Skeletal muscle tissue (tissue), 5 donors: ENCODE measurements at places on chromosomes 7 and 10. TPM values are rescaled to one million over a fixed set of nuclear protein-coding genes. Genes with fewer than 3 reads are reported as not detected.

Gene FGFBP3
- 1.6 TPM for total RNA-seq

Gene PAX4
- total RNA-seq, result not detected

Gene SCIN
- total RNA-seq, result 1.0 TPM

Gene GIMAP8
- total RNA-seq, result 12.0 TPM

Gene NPSR1
- total RNA-seq, result 1.6 TPM

Gene MRC1
- 27.1 TPM for total RNA-seq

Gene CFAP46
- not detected for total RNA-seq

Gene UBE2H
- total RNA-seq, result 61.6 TPM

Gene ZFYVE27
- 8.4 TPM for total RNA-seq

Gene NEUROG3
- total RNA-seq, result not detected

Gene CCL26
- not detected for total RNA-seq

Gene C10orf88
- total RNA-seq, result 12.5 TPM

Gene PEX1
- 48.5 TPM for total RNA-seq

Gene SAMD9L
- 4.2 TPM for total RNA-seq

Gene PANK1
- total RNA-seq, result 17.7 TPM

Gene RSU1
- 35.0 TPM for total RNA-seq

Gene KLLN
- under 0.01 TPM for total RNA-seq

Gene ASZ1
- total RNA-seq, result not detected

Gene PIP4K2A
- 24.0 TPM for total RNA-seq

Gene ATRNL1
- 7.8 TPM for total RNA-seq

Gene ZNRF2
- total RNA-seq, result 10.4 TPM

Gene POMZP3
- 4.2 TPM for total RNA-seq

Gene ANKRD61
- total RNA-seq, result not detected

Gene SFTPD
- total RNA-seq, result not detected

Gene TAS2R41
- not detected for total RNA-seq

Gene TMEM196
- total RNA-seq, result 0.52 TPM

Gene JAZF1
- total RNA-seq, result 7.3 TPM

Gene ZSCAN25
- 11.0 TPM for total RNA-seq

Gene KEL
- 3.1 TPM for total RNA-seq

Gene GIMAP2
- 9.4 TPM for total RNA-seq
